Left kidney (tissue), 8 donors: ENCODE measurements at places on chromosomes 2 and 18. TPM values are rescaled to one million over a fixed set of nuclear protein-coding genes. Genes with fewer than 3 reads are reported as not detected.

DAPL1 gene
- 37.6 TPM for polyA plus RNA-seq

OST4 gene
- 205 TPM for polyA plus RNA-seq

STK39 gene
- 37.7 TPM for polyA plus RNA-seq

MRPL44 gene
- 37.3 TPM for polyA plus RNA-seq

SP100 gene
- 33.5 TPM for polyA plus RNA-seq

MYO3B gene
- 7.8 TPM for polyA plus RNA-seq

GAREM1 gene
- polyA plus RNA-seq = 39.6 TPM

PTH2R gene
- polyA plus RNA-seq = 62.4 TPM
